ENCODE measurements at places on chromosomes 7 and 10.

- DNase-seq: no peak
These were observed 28.0 kb downstream of the DNAJC1 start for GRCh38 chr10:21975378-21975990.

GRCh38 chr10:2921956-2922680 lies 145.2 kb upstream of the PFKP start:
- no peak for DNase-seq

GRCh38 chr7:41887416-41887815 lies 184.5 kb upstream of the INHBA start:
- no peak for DNase-seq

- no peak for DNase-seq
These were observed 214.7 kb downstream of the DNAJB6 start for GRCh38 chr7:157551325-157552070.

- DNase-seq: no peak
These were observed 58.0 kb upstream of the STRIP2 start for GRCh38 chr7:129376076-129376777.

- DNase-seq: no peak
These were observed 4.6 kb downstream of the CCDC136 start for GRCh38 chr7:128796327-128796726.

GRCh38 chr7:1733206-1733907 lies 63.3 kb downstream of the ELFN1 start:
- DNase-seq: no peak

GRCh38 chr10:86289577-86289868 lies 77.1 kb downstream of the GRID1 start:
- DNase-seq: no peak

DNA sequence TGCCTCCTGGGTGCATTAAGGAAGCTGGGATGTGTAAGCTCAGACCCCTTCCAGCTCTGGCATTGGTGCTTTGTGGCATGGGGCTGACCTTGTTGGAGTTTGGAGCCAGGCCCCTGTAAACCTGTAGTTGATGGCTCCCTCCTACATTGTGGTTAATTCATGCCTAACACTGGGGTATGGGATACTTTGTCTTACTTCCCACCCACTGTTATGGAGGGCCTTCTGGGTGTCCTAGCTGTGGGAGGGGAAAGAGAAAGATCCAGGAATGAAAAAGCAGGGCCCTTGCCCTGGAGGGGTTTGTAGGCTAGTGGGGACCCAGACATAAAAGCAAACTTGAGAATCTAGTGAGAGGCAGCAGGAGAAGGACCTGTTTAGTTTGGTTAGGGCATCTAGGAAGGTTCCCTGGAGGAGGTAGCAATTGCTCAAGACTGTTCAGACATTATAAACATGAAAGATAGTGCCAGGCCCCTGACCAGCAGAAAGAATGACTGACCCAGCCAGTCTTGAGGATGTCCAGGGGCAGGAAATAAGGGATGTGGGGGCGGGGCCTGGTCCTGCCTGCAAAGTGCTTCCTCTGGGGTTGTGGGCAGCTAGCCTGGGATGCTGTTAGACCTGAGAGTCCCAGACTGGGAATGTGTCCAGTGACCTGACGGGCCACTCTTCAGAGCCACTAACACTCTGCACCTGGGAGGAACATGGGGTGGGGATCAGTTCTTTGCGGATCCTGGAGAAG lies 6.6 kb downstream of the ADAMTS14 start:
- no peak for DNase-seq

DNA sequence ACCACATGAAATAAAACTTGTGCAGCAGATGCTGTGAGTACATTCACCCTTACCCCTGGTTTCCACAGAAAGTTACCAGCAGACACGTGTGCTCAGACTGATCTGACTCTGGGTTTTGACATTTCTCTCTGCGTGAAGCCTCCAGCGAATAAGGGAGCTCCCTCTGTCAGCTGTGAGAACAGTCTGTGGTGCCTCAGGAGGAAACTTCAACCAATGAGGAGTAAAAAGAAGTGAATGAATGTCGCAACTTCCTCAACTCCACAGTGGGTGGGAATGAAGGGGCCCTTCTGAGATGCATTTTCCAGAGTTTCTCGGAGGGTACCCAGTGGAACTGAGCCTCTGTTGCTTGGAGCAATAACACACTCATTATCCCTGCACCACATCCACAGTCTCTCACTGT lies 743.4 kb downstream of the TNS3 start:
- no peak for DNase-seq

GRCh38 chr7:77933394-77933793 lies 134.8 kb downstream of the PHTF2 start:
- DNase-seq: no peak

DNA sequence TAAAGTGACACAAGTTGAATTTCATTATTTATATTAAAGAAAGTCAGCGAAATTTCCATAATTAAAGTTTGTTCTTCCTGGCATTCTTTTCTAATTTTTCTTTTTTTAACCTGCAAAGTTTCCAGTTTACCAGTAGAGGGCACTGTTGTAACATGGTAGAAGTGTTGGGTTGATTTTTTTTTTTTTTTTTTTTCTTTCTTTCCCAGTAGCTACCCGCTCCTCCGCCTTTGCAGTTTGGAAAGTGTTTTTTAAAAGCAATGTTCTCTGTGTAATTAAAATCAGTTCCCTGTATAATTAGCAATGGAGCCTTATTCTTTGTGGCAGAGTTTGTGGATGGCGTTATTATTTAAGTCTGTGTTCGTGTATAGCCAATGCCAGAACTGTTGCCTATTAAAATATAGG lies 53.7 kb downstream of the TAF3 start:
- DNase-seq: no peak

GRCh38 chr10:55966101-55966500 lies 395.0 kb downstream of the ZWINT start:
- no peak for DNase-seq

DNA sequence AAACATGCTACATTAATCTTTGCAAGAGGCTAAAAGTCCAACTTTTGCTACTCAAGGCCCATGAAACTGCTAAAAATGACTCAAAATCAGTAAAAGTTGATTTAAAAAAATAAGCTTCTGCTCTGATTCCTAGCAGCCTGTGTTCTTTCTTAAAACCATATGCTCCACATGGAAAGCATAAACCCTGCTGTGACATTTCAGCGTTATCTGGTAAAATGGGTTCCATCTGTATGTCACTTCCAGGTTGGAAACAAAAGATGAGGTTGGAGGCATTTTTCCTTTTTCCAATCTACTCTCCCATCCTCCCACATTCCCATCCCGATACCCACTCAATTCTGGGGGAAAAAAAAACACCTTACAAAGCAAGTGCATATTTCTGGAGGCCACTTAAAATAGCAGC lies 439.5 kb downstream of the NEBL start:
- no peak for DNase-seq

DNA sequence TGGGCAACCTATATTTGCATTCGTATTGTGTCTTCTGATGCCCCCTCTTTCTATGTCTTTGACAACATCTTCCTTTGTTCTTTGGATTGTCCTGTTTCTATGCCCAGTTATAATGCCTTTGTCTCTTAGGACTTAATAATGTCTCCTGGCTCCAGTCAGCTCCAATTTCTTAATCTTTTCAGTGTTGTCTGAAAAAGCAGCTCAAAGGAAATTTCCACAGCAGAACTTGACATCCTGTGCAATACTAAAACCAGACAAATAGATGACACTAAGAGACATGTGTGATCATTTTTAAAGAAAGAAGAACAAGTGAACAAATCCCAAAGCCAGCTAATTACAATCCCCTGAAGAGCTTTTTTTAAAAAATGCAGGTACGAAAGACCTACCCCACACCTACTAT lies 47.7 kb upstream of the RNF148 start:
- no peak for DNase-seq

- no peak for DNase-seq
These were observed 10.0 kb downstream of the CYP3A5 start for GRCh38 chr7:99669782-99670181.

GRCh38 chr10:50601974-50602373 lies 21.8 kb downstream of the SGMS1 start:
- no peak for DNase-seq

DNA sequence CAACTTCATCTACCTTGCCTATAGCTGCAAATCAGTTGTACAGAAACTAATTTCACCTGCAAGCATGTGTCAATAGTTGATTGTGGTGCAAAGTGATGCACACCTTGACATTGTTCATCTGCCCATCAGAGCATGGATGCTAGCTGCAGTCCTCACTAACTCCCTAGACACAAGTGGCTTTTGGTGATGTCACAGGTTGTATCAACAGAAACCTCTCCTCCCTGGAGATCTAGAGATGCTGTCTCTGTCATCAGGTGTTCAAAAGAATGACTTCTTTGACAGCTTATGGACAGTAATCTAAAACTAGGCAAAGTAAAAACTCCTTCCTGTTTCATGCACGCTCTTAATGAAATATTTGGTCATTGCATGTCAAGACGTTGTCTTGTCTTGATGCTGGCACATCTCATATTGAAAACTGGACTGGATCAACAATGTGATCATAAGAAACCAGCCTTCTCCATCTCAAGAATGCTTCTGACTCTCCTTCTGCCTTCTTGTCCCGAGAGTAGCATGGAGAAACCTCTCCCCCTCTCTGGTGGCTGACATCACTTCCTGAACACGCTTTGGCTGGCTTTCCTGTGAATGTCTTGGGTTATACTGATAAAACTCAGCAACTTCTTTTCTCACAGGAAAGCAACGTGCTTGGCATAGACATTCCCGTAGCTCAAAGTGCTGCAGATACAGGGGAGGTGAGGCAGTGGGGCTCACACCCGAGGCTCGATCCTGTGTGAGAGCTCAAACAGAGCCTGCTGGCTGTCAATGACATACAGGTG lies 176.2 kb upstream of the CDCA7L start:
- no peak for DNase-seq
